HT-29 (cell line): ENCODE measurements at places on chromosomes 6 and 20.

DNA sequence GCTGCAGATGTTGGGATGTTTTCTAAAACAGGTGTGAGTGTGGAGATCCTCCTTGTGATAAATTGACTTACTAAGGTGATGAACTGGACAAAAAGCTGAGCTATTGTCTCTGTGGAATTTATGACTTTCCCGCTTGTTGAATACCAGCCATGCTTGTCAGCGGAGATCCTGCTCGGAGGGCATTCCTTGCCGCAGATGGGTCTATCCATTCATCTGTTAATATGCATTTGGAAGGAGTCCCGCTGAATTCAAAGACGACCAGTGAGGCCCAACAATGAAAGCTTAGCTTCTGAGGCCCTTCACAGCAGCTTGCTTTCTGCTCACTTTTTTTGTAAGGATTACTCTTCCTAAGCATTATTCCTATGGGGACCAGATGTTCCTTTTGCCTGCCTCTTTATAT lies 124.9 kb downstream of the TIAM2 start:
- DNase-seq, result no peak

GRCh38 chr20:24638591-24639548 lies 169.4 kb downstream of the SYNDIG1 start:
- DNase-seq, result no peak

DNA sequence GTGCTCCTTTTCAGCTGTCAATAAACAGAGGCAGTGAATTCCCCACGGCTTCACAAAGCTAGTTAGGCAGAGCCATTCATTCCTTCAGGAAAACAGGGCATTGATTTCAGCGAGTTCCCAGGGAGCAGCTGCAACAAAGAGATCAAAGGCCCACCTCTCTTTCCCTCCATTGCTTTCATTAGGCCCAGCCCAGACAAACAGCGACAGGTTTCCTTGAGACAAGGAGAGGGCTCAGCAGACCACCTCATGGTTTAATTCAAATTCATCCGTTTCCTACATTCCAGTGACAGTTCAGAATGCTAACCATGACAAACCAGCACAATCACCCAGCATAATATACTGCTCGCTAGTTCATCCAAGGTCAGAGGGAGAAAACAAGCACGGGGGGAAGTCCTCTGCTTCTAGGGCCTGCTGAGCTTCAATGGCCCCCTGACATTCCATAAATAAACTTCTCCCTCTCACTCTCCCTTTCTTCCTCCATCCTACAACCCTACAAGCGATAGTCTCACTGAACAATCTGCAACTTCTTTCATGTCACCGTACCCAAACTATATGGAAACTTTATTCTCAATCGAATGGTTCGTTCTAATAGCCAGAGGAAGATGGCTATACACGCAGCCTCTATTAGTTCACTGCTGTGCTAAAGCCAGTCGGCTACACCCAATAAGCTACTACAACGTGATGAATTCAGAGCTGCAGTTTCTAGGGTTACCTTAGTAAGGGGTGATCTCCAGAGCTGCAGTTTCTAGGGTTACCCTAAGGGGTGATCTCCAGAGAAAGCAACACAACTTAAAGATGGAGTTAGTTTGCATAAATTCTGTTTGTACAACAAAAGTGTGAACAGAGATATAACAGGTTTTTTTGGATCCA lies 34.7 kb downstream of the PLAGL1 start:
- no peak for DNase-seq

- no peak for DNase-seq
Observed at GRCh38 chr20:31758521-31758920, 19.4 kb downstream of the TPX2 start.

DNA sequence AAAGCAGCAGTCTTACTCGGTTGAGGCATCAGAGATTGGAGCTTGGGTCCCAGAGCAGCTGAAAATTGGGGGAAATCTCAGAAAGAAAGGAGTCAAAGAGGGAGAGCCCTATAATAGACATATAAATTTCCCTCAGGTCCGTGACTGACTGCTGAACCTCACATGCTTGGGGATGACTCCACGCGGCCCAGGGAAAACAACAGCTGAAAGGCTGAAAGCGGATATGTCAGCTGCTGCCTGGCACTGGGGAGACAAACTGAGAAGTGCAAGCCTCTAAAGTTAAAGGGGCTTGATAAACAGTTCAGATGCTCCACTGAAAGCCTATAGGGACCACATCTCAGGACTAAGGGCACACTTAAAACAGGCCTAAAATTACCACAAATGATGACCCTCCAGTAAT lies 255.9 kb upstream of the RIN2 start:
- DNase-seq, result no peak
